ENCODE measurements at places on chromosomes 11 and 22. TPM values are rescaled to one million over a fixed set of nuclear protein-coding genes. Genes with fewer than 3 reads are reported as not detected.

USP35 gene
- 5.3 TPM for total RNA-seq

RPS6KB2 gene
- total RNA-seq, result 26.3 TPM

LMO1 gene
- not detected for total RNA-seq

CRYAB gene
- total RNA-seq, result 0.33 TPM

SCGB2A2 gene
- total RNA-seq, result not detected

DEUP1 gene
- total RNA-seq, result not detected

RTN4R gene
- 1.3 TPM for total RNA-seq

KDELR3 gene
- total RNA-seq, result 18.1 TPM

AMBRA1 gene
- 12.4 TPM for total RNA-seq

NRIP3 gene
- total RNA-seq, result 0.34 TPM

PI4KA gene
- total RNA-seq, result 17.9 TPM

SLC22A6 gene
- not detected for total RNA-seq

DUSP8 gene
- 0.54 TPM for total RNA-seq

LRRC55 gene
- total RNA-seq, result under 0.01 TPM

PTPRCAP gene
- total RNA-seq, result 0.43 TPM

GGTLC2 gene
- total RNA-seq, result not detected

ANO1 gene
- total RNA-seq, result not detected

ABCC8 gene
- not detected for total RNA-seq

MYH9 gene
- total RNA-seq, result 492 TPM

SORL1 gene
- total RNA-seq, result 0.09 TPM

DBX1 gene
- total RNA-seq, result not detected

TUT1 gene
- total RNA-seq, result 13.0 TPM

OPCML gene
- total RNA-seq, result not detected

SCN2B gene
- total RNA-seq, result not detected

LMNTD2 gene
- 1.7 TPM for total RNA-seq

PHETA2 gene
- total RNA-seq, result 26.2 TPM

DGCR2 gene
- 34.6 TPM for total RNA-seq

SPDYC gene
- not detected for total RNA-seq

P2RX6 gene
- total RNA-seq, result not detected

MRGPRE gene
- total RNA-seq, result not detected

ZNF215 gene
- 0.33 TPM for total RNA-seq

HTR3B gene
- not detected for total RNA-seq

POLR2F gene
- total RNA-seq, result 34.8 TPM

FOSL1 gene
- total RNA-seq, result 0.76 TPM

TRIM29 gene
- not detected for total RNA-seq

SLC7A4 gene
- total RNA-seq, result not detected

ZFP91 gene
- 39.3 TPM for total RNA-seq

MLC1 gene
- not detected for total RNA-seq

ZBED4 gene
- 14.4 TPM for total RNA-seq

PAX6 gene
- total RNA-seq, result not detected

OR52I2 gene
- total RNA-seq, result not detected

ZNF280B gene
- 0.54 TPM for total RNA-seq

OR4D5 gene
- not detected for total RNA-seq

FDX1 gene
- total RNA-seq, result 7.9 TPM

PLAAT2 gene
- total RNA-seq, result 0.17 TPM

GLB1L3 gene
- total RNA-seq, result not detected

CDON gene
- total RNA-seq, result 1.8 TPM

SLC22A12 gene
- total RNA-seq, result not detected

ZBTB16 gene
- total RNA-seq, result 8.3 TPM

PKDREJ gene
- under 0.01 TPM for total RNA-seq

PITPNM1 gene
- total RNA-seq, result 2.8 TPM
